ENCODE measurements at places on chromosomes 11 and 22. TPM values are rescaled to one million over a fixed set of nuclear protein-coding genes. Genes with fewer than 3 reads are reported as not detected.

Gene PICK1
- 15.8 TPM for total RNA-seq

- DNase-seq, result no peak
Observed at GRCh38 chr22:49094858-49095257, 732.8 kb downstream of the BRD1 start.

Gene ZC3H12C
- total RNA-seq, result 4.5 TPM

DNA sequence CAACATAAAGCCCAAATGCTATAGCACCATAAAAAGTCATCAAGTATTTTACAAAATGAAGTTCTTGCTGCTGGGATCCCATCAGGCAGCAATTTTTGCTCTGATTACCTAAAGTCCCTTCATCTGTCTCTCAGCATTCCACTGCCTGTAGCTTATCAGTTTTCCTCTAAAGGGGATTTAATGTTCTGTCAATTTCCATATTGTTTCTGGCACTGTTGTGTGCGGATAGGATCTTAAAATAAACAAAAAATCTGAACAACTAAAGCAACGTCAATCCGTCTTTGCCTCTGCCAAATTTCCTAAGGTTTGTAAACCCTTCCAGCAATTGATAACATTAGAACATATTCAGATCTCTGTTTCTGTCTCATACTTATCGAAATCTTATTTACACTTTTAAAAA, 1126.3 kb upstream of the RAG2 start:
- no peak for DNase-seq

DNA sequence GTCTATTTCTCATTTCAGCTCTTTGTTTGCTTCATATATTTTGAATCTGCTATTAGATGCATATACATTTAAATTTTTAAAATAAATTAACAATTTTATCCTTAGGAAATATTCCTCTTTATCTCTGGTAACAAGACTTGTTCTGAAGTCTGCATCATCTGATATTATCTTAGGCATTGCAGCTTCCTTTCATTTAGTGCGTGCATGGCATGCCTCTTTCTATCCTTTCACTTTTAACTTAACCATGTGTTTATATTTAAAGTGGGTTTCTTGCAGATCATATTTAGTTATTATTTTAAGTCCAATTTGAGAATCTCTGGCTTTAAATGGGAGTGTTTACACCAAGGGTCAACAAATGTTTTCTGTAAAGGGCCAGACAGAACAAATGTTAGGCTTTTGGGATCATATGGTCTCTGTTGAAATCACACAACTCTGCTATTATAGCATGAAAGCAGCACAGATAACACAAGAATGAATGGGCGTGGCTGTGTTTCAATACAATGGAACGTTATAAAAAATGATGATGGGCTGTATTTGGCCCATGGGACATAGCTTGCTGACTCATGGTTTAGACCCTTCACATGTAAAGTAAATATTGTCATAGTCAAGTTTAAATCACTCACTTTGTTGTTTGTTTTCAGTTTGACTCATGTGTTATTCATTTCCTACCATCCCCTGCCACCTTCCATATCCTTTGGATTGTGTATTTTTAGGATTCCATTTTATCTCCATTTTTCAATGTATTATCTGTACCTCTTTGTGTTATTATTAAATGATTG, 83.9 kb upstream of the SNX19 start:
- peak; percentile 89 for DNase-seq

Gene CEND1
- not detected for total RNA-seq

- no peak for DNase-seq
Observed at GRCh38 chr11:962688-963087, 37.0 kb downstream of the AP2A2 start.

DNA sequence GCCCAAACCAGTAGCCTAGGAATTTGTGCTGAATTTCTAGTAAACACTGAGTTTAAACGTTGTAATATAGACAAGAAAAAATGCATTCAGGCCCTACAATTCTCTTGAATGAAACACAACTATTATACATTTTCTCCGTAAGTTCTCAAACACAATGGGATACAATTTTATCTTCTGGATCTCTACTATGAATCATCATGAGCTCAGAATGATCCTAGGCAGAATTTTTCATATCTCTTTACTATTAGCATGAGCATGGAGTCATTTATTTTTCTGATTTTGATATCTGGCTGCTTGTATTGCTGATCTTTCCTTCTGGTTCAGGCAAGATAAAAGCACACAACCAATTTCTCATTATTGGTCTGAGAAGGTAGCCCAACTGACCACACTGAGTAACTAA, 1123.4 kb upstream of the RAG2 start:
- DNase-seq, result no peak

Gene XKR3
- total RNA-seq, result not detected

GRCh38 chr11:59769111-59769510, 13.9 kb downstream of the STX3 start:
- no peak for DNase-seq

GRCh38 chr11:107851704-107852310, 6.8 kb downstream of the SLC35F2 start:
- DNase-seq, result no peak

GRCh38 chr11:64767344-64768299, 7.8 kb upstream of the PYGM start:
- peak; percentile 54 for DNase-seq

Gene VPREB1
- not detected for total RNA-seq

- peak; percentile 73 for DNase-seq
Observed at GRCh38 chr11:68003846-68004550, at the start of gene UNC93B1. UNC93B1 (minus strand) TSS chr11:68004097; CDS start chr11:68004043, 54 bp downstream.

Gene IGLL5
- total RNA-seq, result not detected

Gene CARD18
- total RNA-seq, result not detected

Gene SMTNL1
- not detected for total RNA-seq

- peak; percentile 94 for DNase-seq
Observed at GRCh38 chr11:130522284-130522961, 74.0 kb downstream of the ADAMTS15 start.

- DNase-seq, result no peak
Observed at GRCh38 chr11:2205214-2205720, 33.7 kb upstream of the TH start.

- no peak for DNase-seq
Observed at GRCh38 chr22:45814198-45814597, 142.6 kb downstream of the ATXN10 start.

Gene EWSR1
- total RNA-seq, result 153 TPM

GRCh38 chr11:73632996-73633395, 13.4 kb upstream of the PLEKHB1 start:
- no peak for DNase-seq

Gene KCNJ4
- 0.60 TPM for total RNA-seq

- DNase-seq, result no peak
Observed at GRCh38 chr22:36293606-36294292, 40.8 kb downstream of the APOL1 start.

- peak; percentile 68 for DNase-seq
Observed at GRCh38 chr11:44621140-44621681, 55.7 kb downstream of the CD82 start.

DNA sequence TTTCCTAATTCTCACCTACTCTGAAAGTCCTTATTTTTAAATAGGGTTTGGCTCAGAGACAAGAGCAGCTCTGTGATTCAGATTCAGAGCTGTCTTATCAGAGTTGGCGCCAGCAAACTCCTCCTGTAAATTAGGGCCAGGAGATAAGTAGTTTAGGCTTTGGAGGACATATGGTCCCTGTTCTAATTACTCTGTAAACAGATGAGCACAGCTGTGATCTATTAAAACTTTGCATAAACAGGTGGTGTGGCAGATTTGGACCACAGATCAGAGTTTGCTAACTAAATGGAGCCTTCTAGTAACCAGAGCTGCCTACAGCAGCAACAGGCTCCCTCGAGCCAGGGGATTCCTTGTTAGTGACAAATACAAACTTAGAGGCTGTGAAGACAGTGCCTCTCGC, 27.9 kb downstream of the YPEL1 start:
- no peak for DNase-seq

GRCh38 chr11:57785072-57785471, 23.5 kb downstream of the CTNND1 start:
- DNase-seq, result no peak

Gene CNTF
- 0.72 TPM for total RNA-seq

GRCh38 chr11:111334532-111335502, 36.5 kb downstream of the POU2AF3 start:
- DNase-seq, result no peak

All from H4 (cell line).